ENCODE measurements at places on chromosomes 13 and 19. TPM values are rescaled to one million over a fixed set of nuclear protein-coding genes. Genes with fewer than 3 reads are reported as not detected.

MYPOP gene
- total RNA-seq: 2.9 TPM

NXNL1 gene
- total RNA-seq: not detected

TLE6 gene
- 14.2 TPM for total RNA-seq

FUT1 gene
- total RNA-seq: 6.1 TPM

IRGC gene
- not detected for total RNA-seq

IZUMO4 gene
- total RNA-seq: 0.80 TPM

DACT3 gene
- 0.55 TPM for total RNA-seq

METTL21C gene
- not detected for total RNA-seq

EBI3 gene
- total RNA-seq: 0.67 TPM

KIR3DL1 gene
- not detected for total RNA-seq

STAP2 gene
- 14.2 TPM for total RNA-seq

TMPRSS9 gene
- total RNA-seq: not detected

NDUFB7 gene
- total RNA-seq: 332 TPM

ADGRE3 gene
- not detected for total RNA-seq

GET3 gene
- total RNA-seq: 166 TPM

GPC6 gene
- 77.2 TPM for total RNA-seq

MCEMP1 gene
- not detected for total RNA-seq

NCAN gene
- total RNA-seq: 1.7 TPM

CACNG7 gene
- total RNA-seq: 3.8 TPM

PABPC3 gene
- 0.04 TPM for total RNA-seq

SYNGR4 gene
- not detected for total RNA-seq

POSTN gene
- 0.52 TPM for total RNA-seq

TNPO2 gene
- total RNA-seq: 34.1 TPM

RASIP1 gene
- total RNA-seq: 4.6 TPM

HDGFL2 gene
- total RNA-seq: 116 TPM

ZAR1L gene
- 0.11 TPM for total RNA-seq

SSC5D gene
- total RNA-seq: 0.48 TPM

PGLYRP1 gene
- total RNA-seq: not detected

All from H7 (cell line).